ENCODE measurements at places on chromosomes 6 and 20.

DNA sequence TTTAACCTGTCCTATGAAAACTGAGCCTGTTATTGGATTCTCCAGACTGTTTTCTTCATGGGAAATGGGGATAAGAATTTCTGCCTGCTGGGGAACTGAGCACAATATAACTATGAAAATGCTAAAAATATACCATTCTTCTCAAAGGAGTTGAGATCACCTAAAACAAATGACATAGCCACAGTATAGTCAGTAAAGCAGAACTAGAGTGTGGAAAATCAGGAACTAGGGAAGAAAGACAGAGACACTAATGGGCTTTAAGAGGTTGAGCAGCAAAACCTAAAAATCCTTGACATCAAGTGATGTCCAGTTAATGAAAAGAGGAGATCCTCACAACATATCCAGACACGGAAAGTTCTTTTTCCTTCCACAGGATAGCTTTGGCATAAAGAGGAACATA lies 215.7 kb upstream of the CST7 start:
- no peak for DNase-seq

DNA sequence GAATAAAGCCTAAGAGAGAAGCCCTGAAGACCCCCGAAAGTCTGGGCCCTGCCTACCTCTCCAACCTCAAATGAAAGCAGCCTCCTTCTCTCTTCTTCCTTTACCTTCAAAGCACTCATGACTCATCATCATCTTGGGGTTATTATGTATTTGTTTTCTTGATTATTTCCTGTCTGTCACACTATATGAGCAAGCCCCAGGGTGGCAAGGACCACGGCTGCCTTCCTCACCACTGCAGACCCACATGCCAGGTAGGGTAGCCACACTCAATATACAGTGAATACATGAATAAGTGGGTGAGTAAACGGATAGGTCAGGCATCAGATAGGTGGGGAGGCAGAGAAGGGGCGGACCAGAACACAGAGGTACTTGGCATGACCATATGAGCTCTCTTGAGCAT lies 8.8 kb downstream of the WFDC3 start:
- peak; percentile 18 for DNase-seq

- DNase-seq = no peak
These were observed 113.2 kb downstream of the FNDC1 start for GRCh38 chr6:159282421-159282820.

- no peak for DNase-seq
These were observed 259.0 kb upstream of the OPRM1 start for GRCh38 chr6:153780011-153780410.

- no peak for DNase-seq
These were observed 18.6 kb downstream of the CCM2L start for GRCh38 chr20:32028647-32029372.

- no peak for DNase-seq
These were observed 195.9 kb downstream of the AKAP7 start for GRCh38 chr6:131331151-131331550.

DNA sequence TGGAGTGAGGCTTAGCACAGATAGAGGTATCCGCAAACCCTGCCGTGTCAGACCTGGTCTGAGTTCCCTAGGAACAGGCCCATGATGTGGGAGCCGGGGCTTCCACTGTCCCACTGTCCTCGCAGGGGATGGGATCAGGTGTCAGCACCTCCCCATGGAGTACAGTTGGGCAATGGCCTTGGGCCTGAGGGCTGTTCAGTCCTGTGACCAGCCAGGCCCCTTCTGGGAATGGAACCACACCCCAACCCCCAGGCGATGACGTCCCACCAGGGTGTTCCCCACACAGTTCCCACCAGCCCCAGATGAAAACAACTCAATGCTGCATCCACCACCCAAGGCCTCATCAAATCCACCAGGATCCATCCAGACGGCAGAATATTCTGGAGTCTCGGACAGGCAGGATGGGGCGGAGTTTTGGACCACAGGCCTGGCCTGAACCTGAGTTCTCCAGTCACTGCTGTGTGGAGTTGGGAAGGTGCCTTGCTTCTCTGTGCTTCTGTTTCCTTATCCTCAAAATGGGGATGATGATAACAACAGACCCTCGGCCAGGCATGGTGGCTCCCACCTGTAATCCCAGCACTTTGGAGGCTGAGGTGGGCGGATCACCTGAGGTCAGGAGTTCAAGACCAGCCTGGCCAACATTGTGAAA lies 62.2 kb downstream of the UBE2V1 start:
- no peak for DNase-seq

- no peak for DNase-seq
These were observed 452.1 kb downstream of the GRIK2 start for GRCh38 chr6:101845621-101846020.

GRCh38 chr6:41877051-41877680 lies 18.0 kb downstream of the USP49 start:
- no peak for DNase-seq

DNA sequence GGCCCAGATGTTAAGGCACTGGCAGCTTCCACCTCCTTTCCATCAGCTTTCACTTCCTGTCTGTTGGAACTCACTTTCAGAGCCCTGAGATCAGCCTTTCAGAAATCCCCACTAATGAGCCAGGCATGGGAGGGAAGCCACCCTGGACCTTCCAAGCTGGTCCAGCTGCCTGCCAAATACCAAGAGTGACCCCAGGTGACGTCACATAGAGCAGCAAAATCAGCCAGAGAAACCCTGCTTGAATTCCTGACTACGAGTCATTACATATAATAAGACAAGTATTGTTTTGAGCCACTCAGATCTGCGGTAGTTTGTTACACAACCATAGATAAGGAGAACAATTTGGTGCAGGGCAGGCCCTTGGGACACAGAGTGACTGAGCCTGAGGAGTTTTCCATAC lies 556.0 kb upstream of the JAG1 start:
- DNase-seq = peak; percentile 99

DNA sequence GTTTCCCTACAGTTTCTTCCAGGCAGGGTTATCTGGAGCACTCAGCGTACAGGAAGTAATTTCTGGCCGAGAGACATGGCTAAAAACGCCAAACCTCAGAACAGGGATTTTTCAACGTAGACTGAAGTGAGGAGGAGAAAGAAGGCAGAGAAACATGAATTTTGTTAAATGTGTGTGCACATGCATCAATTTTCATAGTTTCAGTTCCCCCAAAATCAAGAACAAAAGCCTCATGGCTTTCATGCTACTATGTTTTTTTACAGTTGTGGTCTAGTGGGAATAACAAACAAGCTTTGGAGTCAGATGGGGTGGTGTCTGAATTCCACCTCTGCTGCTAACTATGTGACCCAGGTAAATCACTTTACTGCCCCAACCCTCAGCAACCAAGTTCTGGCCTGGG lies 4.9 kb downstream of the TOMM34 start:
- DNase-seq = no peak

DNA sequence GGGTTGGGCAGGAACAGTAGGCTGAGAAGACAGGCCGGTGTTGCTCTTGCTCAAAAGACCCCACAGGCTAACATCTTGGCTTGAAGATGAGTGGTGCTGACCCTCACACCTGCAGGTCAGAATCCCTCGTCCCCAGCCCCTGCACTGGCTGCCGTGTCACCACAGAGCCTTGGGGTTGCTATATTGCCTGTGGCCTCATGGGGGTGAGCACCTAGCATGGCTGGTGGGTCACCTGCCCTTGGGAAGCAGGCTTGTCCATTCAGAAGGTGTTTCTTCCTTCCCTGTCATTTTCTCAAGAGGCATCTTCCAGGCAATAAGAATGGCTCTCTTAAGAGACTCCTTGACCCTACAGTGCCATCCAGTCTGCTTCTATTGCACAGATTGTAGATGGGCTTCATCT lies 7.7 kb downstream of the SLC22A16 start:
- no peak for DNase-seq

DNA sequence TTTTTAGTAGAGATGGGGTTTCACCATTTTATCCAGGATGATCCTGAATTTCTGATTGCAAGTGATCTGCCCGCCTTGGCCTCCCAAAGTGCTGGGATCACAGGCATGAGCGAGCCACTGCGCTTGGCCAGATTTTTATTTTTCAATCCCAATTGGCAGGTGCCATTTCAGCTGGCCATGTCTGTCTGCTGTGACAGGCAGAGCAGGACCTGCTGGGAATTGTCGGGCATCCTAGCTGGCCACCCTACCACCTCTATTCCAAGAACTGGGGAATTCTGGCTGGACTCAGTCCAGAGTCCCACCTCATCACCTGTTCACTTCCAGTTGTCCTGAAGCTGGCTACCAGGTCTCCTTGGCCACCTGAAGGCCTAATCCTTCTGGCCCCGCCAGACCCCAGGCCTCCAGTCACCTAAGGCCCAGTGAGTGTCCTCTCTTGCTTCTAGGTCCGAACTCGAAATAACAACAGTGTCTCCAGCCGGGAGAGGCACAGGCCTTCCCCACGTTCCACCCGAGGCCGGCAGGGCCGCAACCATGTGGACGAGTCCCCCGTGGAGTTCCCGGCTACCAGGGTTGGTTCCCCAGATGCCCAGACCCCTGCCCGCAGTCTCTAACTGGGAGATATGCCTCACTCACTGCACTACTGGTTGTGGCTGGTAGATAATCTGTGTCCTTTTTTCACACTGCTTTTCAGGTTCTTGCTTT lies 24.0 kb downstream of the DNMT3B start:
- no peak for DNase-seq

DNA sequence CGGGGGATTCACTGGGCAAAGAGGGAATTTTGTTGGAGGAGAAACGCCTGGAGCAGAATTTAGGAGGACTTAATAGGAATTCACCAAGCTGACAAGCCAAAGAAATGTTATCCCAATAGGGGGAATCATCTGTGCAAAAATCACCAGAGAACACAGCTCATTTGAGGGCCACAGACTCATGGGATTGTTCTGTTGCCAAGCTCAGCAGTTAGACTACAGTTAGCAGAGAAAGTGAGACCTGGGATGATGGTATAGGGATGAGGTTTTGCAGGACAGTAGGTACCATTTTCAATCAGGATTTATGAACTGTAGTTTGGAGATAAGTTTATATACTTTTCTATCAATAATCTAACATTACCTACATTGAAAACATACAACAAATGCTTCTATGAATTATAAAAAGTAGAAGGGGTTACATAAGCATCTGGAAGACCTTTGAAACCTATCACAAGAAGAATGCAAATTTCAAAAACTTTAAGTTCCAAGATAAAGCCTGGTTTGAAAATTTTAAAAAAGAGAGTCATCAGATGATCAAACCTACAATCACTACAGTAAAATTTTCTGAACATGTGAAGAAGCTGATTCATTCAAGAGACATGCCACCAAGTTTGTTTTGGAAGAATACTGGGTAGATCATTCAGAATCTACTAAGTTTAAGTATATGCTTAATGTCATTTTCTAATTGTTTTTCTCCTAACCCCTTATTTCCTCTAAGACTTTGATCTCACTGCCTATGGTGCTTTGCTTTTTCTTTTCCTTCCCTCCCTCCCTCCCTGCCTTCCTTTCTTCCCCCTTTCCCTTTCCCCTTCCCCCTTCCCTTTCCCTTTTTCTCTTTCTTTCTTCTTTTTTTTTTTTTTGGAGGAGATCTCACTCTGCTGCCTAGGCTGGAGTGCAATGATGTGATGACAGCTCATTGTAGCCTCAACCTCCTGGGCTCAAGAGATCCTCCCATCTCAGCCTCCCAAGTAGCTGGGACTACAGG lies 81.5 kb downstream of the KIF13A start:
- DNase-seq = peak; percentile 87

- DNase-seq = peak; percentile 21
These were observed 400.3 kb downstream of the TFAP2A start for GRCh38 chr6:10014557-10014956.

DNA sequence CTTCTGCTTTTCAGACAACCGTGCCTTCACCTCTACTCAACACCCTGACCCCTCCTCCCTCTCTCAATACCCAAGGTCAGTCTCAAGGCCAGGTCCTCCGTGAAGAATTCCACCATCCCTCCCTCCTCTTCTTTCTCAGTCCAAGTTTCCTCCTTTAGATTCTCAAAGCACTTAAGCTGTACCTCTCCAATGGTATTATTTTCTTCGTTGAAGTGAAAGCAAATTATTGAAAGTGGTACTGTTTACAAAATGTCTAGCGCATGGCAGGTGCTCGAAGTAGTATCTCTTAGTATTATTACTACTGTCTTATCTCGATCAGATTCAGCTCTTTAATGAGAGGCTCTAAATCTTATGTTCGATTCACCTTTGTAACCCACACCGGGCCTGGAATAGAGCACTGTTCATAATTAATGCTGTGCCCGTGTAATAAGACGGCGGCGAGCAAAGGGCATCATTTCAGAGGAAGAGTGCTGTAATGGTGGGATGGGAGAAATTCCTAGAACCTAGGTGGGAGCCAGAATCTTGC lies 593 bp upstream of the RALGAPB start:
- no peak for DNase-seq

DNA sequence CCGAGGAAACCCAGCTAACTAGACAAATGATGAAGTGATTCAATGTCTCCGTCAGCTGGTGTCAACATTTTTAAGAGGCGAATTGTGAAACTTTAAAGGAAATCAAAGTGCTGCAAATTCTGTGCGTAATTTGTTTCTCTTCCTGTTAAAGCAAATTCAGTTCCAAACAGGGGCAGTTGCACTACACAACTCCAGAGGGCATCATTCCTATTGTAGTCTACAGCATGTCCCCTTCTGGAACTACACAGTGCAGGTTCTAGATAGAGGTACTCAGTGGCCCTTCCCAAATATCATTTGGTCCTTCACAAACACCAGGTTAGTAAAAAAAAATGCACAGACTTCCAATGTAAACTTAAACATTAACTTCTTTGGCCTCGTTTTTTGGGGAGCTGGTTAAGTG lies 38.3 kb upstream of the SMLR1 start:
- DNase-seq = no peak

DNA sequence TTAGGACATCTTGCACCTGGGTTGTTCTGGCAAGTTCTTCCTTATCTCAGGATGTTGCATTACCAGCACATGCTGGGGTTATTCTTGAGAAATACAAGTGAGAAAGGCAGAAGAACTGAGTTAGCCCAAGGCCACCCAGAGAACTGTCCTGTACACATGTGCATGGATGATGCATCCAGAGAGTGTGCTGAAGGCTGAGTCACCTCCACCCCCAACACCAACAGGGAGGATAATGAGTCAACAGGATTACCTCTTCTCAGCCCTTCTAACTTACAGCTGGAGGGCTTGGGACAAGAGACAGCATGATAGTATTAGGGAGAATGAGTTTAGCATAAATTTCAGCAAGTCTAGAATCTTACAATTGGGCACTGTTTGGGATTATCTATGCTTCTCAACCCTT lies 8.5 kb downstream of the SCGN start:
- DNase-seq = peak; percentile 54

DNA sequence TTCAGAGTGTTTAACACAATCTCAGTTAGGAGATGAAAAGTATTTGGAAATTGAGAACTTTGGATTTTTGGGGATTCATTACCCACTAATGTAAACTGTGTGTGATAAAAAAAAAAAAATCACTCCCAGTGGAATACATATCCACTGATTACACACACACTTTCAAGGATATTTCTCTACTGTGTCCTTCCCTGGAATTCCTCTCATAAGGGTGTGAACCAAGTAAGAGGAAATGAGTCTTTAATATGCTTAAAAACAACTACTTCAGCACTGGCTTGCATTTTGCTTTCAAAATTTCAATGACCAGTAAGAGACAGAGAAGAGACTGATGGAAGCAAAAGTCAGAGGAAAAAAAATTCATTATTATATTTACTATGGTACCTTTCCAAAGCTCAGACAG lies 24.5 kb upstream of the MYCT1 start:
- DNase-seq = peak; percentile 7

Measured in IMR-90 (cell line).